ENCODE measurements at places on chromosomes 2 and 18.

DNA sequence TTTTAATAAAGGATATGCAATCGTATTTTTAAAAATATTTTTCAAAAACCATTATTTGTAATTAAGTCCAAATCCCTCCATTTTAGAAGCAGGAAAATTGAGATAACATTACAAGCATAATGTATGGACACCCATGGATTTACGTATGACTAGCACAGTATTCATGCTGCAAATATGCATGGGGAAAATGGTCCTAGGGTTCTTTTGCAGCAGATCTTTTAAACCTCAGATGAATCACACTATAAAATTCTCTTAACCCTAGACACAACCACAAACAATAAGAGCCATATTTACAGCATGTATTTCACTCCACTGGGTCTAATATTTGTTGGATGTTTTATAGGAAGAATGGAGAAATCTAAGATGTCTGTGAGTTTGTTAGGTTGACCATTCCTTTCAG, 453.4 kb downstream of the TGIF1 start:
- DNase-seq = no peak

- no peak for DNase-seq
Observed at GRCh38 chr18:8938817-8939216, 163.7 kb upstream of the NDUFV2 start.

GRCh38 chr2:203681978-203682377, 24.5 kb upstream of the CD28 start:
- DNase-seq = peak; percentile 37

- DNase-seq = no peak
Observed at GRCh38 chr2:178909507-178909906, 102.3 kb upstream of the TTN start.

GRCh38 chr2:110995911-110996310, 124.8 kb upstream of the BCL2L11 start:
- DNase-seq = no peak

DNA sequence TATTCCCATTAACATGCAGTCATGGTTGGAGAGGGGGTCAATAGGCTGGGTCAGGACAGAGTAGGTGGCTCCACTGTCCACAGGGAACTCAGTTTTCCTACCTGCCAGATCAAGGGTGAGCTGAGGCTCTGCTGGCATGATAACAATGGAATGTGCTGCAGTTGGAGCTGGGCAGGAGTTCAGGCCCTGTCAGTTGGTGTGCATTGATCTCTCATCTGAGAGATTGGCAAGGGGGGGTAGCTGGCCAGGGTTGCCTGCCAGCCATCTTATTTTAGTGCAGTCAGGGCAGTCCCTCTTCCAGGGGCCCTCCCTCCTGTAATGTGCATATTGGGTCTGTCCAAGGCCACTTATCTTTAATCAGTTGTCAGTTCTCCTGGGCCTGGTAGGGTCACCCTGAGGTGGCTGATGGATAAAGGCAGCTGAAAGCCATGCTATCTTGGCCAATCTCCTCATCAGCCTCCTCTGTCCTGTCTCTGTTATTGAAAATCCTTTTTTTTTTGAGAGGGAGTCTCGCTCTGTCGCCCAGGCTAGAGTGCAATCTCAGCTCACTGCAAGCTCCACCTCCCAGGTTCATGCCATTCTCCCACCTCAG, 38.1 kb upstream of the CCBE1 start:
- no peak for DNase-seq

- peak; percentile 57 for DNase-seq
Observed at GRCh38 chr2:190791347-190791975, 89.2 kb upstream of the GLS start.

- no peak for DNase-seq
Observed at GRCh38 chr18:77016936-77017335, 115.6 kb downstream of the MBP start.

GRCh38 chr2:88220718-88221117, 50.6 kb downstream of the THNSL2 start:
- no peak for DNase-seq

GRCh38 chr2:239247401-239248245, 153.2 kb downstream of the HDAC4 start:
- peak; percentile 34 for DNase-seq

GRCh38 chr2:230960026-230960425, 35.0 kb upstream of the GPR55 start:
- no peak for DNase-seq

DNA sequence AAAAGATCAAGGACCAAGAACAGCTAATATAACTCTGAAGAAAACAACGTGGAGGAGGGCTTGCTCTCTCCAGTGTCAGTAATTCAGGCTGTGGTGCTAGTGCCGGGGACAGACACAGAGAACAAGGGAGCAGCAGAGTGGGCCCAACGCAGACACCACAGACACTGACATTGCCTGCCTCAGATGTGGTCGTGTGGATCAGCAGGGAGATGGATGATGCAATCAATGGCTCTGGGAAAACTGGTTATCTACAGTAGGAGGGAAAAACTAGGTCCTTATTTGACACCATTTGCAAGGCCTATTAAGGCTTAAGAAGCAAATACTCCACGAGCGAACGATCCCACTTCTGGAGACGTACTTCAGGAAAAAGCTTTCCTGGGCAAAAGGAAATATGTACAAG, 36.1 kb downstream of the HDLBP start:
- no peak for DNase-seq

DNA sequence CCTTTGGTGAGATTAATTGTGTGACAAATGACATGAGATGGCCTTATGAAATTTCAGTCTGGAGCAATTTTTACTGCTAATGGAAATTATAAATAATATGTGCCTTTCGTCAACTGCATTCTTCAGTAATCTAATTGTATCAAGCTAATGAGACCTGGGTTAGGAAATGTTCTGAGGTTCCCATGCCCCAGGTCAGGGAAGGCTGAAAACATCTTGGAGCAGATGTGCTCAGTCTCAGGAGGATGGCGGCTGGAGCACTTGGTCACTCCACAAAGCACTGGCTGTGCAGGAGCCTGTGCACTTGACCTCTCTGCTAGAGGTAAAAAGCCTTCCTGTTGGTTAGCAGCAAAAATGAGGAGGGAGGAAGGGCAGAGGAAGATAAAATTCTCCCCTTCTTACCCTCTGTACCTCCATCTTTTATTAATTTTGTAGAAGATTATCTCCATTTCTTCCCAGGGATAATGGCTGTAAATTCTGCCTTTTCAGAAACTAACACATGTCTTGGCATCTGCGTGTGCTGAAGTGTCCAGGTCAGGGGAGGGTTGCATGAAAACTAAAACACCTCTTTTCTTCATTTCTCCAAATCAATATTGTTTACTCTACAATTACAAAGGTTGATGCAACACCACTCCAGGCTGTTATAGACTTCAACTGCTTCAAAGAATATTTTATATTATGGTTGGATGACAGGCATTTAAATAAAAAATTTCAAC, 1606.4 kb upstream of the ACVR2A start:
- DNase-seq = no peak

DNA sequence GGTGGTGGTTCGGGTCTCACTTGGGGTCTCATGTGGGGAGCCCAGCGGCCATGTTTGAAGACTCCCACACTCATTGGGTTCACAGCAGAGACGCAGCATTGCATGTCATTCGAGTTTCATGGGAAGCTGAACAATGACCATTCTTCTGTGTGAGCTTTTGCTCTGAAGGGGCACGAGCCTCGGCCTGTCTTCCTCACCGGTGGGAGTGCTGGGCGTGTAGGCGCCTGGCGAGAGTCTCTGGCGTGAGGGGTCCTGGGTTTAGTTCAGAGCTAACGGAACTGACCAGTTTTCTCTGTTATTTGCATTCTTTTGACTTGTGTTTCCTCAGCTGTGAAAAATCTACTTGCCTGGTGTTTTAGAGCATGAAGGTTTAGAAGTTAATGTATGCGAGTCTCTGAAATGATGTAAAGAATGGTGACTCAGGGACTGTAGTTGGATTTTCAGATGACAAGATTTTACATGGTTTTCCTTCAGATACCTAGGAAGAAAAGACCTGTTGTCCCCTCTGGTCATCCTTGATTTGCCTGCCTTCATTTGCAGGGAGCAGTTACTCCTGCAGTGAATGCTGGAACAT, 98.1 kb downstream of the ARMC9 start:
- DNase-seq = no peak

GRCh38 chr18:68219872-68220271, 495.0 kb downstream of the TMX3 start:
- DNase-seq = no peak

DNA sequence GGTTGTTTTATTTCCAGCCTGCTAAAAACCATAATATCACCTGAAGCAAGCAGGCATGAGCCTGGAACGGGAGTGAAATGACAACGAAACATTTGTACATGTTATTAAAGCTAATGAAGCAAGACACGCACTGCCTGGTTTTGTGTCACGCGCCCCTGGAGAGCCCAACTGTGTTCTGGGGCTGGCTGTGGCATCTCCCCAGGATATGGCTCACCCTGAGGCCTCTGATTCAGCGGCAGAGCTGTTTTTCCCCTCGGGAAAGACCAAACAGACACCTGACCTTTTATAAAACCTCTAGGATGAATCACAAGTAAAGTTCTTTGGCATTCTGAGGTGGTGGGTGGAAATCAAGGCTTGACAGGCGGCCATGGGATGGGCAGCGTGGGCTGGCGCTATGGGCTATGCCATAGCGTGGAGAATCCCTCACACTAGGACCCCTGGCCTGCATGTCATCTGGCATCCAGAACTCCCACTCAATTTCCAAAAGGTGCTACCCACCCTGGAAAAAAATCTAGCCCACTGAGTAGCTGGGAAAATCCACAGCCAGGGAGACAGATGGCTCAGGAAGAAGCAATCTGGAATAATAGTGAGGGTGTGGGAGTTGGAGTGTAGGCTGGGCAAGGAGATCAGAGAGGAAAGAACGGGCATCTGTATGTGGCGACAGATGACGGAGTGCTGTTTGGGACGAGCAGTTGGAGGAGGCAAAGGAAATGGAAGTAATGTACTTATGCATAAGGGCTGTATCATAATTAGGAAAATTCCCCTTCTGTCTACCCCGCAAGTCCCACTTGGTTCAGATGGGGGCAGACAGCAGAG, 262.0 kb downstream of the AFF3 start:
- no peak for DNase-seq

- no peak for DNase-seq
Observed at GRCh38 chr18:44474067-44474411, 206.6 kb upstream of the SETBP1 start.

DNA sequence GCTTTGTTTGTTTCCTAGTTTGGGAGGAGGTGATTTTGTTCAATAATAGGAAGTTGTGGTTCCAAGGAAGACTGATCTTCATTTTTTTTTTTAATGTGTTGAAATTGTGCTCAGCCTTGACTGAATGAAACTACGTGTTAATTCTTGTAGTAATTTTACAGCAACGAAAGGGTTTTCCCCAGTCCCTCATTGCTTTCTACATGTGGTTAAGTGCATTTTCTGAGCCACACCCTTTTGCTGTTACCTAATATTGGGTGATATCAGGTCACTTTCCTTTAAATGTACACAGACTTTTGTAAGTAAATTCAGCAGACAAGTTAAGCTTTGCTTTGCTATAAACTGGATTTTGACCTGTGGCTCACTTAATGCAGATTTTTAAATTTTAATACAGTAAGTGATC, 73.6 kb downstream of the OTX1 start:
- DNase-seq = no peak

DNA sequence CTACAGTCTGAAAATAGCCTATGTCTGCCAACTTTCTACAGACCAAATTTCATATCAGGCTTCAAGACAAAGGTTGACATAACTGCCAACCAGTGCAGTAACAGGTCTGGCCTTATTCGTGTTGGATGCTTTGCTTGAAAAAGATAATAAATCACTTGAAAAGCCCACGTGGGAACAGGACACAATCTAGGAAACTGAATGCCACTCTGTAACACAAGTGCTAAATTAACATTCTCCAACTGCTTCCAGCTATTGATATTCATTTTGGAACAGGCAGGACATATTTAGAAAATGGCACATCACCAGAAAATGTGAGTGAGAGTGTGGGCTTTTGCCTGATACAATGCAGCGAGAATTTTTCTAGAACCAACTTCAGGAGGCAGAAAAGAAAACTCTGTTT, 165.9 kb upstream of the CCDC150 start:
- DNase-seq = no peak

- DNase-seq = no peak
Observed at GRCh38 chr2:233060501-233060979, 398 bp downstream of the INPP5D start.

DNA sequence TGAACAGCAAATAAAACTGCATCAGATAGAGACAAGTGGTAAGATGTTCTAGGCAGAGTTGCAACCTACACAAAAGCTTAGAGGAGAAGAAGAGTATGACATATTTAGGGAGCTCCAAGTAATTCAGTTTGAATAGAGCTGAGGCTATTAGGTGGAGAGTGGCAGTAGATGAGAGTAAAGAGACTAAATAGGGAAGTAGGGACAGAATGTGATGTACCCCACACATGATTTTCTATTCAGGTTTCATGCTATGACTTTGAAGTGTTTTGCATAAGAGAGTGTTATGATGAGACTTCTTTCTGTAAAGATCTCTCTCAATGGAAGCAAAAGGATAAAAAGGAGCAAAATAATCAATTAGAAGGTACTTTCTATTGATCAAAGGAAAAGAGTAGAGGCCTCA, 206.8 kb upstream of the ERBB4 start:
- no peak for DNase-seq

DNA sequence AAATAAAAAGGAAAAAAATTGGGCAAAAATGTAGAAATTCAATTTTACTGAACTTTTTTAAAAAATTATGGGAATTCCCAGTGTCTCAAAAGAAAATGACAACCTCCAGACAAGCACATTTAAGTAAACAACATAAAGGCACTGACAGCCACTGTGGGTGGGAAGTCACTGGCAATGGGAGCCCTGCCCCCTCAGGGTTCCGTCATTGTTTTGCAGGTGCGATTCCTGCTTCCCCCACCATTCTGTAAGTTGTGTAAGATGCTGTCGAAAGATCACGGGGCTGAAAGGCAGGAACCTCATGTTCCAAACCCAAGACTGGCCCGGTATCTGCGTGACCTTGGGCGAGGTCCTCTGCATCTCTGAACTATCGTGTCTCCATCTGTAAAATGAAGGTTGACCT, 15.8 kb upstream of the ASPRV1 start:
- no peak for DNase-seq

DNA sequence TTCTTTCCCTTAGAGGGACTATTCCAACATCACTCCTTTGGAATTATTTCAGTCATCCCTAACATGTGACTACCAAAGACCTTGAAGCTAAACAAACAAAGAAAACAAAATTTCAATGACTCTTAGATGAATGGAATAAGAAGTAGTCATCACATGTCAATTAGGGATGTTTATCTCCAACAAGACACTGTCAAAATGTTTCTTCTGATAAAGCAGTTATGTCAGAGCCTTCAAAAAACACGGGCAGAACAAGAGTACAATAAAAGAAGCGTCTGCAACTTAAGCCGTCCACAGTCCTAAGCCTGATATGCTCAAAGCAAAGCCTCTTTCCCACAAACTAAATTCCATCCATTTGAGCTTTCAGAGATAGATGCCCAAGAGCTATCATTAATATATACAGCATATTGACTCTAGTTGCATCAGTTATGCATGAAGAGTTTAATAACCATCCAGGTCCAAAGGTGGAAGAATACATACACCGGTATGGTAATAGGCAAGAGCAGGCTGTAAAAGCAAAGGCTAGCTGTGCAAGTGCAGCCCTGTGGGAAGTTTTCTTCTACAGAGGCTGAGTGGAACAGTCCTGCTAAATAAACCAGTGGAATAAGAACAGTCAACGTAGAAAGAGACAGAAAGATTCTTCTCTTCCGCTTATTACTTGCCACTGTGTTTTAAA, 98.1 kb downstream of the ICA1L start:
- DNase-seq = no peak
